Heart left ventricle (tissue), 16 donors: ENCODE measurements at places on chromosomes 13 and 19.
A peak's percentile ranks its signal among the peaks of the same experiment; 100 is the strongest.

DNA sequence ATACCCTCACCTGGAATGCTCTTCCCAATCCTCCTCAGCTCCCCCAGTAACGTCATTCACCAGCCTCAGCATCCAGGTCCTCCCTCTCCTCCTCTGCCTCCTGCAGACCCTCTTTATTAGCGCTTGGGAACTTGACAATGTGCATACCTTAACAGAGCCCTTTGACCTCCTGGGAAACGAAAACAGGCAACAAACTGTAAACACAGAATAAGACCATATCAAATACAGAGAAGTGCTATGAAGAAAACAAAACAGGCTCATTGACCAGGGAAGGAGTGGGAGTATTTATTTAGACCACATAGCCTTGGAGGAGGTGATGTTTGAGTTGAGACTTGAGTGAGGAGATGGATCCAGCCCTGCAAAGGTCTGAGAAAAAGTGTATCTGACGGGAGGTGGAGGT lies 107.9 kb upstream of the SLC7A1 start:
- DNase-seq = no peak

DNA sequence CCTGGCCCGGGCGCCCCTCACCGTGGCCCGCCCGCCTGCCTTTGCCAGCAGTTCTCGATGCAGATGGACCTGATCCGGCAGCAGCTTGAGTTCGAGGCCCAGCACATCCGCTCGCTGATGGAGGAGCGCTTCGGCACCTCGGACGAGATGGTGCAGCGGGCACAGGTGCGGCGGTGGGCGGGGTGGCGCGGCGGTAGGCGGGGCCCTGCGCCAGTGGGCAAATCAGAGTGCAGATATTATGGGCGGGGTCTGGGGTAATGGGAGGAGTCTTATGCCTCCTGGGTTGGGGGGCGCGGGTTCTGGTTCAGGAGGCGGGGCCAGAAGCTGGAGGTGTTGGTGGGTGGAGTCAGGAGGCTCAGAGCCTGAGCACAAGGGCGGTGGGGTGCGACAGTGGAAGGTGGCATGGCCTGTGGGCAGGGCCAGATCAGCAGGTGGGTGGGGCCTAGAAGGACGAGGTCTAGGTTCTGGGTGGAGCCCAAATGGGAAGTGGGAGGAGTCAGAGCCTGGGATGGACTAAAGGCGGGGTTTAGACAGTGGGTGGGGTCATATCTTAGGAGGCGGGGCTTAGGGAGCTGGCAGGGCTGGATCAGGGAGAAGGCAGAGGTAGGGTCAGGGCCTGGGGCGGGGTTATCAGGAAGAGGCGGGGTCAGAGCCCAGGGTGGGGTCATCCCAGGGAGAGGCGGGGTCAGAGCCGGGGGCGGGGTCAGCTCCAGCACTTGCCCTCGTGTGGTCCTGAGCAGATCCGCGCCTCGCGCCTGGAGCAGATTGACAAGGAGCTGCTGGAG lies 5.6 kb downstream of the APC2 start:
- DNase-seq = no peak

GRCh38 chr13:79782541-79783205 lies 301.7 kb downstream of the NDFIP2 start:
- peak; percentile 62 for DNase-seq

GRCh38 chr19:18433015-18433691 lies 4.8 kb downstream of the ISYNA1 start:
- no peak for DNase-seq

- DNase-seq = no peak
These were observed 12.8 kb downstream of the IGSF23 start for GRCh38 chr19:44626048-44626624.

- DNase-seq = no peak
These were observed 245.2 kb downstream of the DNAJC15 start for GRCh38 chr13:43268632-43269031.

GRCh38 chr19:41098762-41099161 lies 10.5 kb downstream of the CYP2A13 start:
- no peak for DNase-seq

- DNase-seq = no peak
These were observed 99.0 kb upstream of the HTR2A start for GRCh38 chr13:46995874-46996273.

GRCh38 chr19:51751655-51752054 lies at the start of gene FPR1:
Gene FPR1, minus strand, starts transcription at chr19:51751878. Its CDS starts 4,884 bp downstream, at chr19:51746994.
- DNase-seq = no peak

- DNase-seq = no peak
These were observed 456.2 kb downstream of the PCDH20 start for GRCh38 chr13:60959427-60959826.
